Motor neuron (in vitro differentiated cells): ENCODE measurements at places on chromosomes 3 and 15. TPM values are rescaled to one million over a fixed set of nuclear protein-coding genes. Genes with fewer than 3 reads are reported as not detected.

The PPP4R2 gene
- total RNA-seq: 40.6 and 45.3 TPM in 2 replicates

The ADAMTSL3 gene
- total RNA-seq: 0.29 and 0.43 TPM in 2 replicates

The RYR3 gene
- total RNA-seq: 1.6 and 1.8 TPM in 2 replicates

The GOLGA6L9 gene
- total RNA-seq: 7.7 and 8.8 TPM in 2 replicates

The ECE2 gene
- total RNA-seq: 0.05 and 1.3 TPM in 2 replicates

The CGGBP1 gene
- total RNA-seq: 30.9 and 32.9 TPM in 2 replicates

The UTS2B gene
- 0.93 and 1.4 TPM in 2 replicates for total RNA-seq

The PRR23A gene
- total RNA-seq: not detected in 2 replicates

The SIDT1 gene
- 0.11 TPM in 1 of 2 replicates, not detected in the other for total RNA-seq

The LRRC31 gene
- total RNA-seq: not detected in 2 replicates

The ACTRT3 gene
- total RNA-seq: 0.05 and 0.25 TPM in 2 replicates

The CPLX3 gene
- not detected in 2 replicates for total RNA-seq

The ZBTB47 gene
- total RNA-seq: 9.8 and 14.4 TPM in 2 replicates

The PLIN1 gene
- 2.7 TPM in 1 of 2 replicates, not detected in the other for total RNA-seq

The IL5RA gene
- total RNA-seq: 0.42 TPM in 1 of 2 replicates, not detected in the other

The CERS3 gene
- total RNA-seq: 0.09 and 3.0 TPM in 2 replicates

The GOLGA8A gene
- 41.4 and 43.1 TPM in 2 replicates for total RNA-seq
